ENCODE measurements at places on chromosomes 5 and 9.

GRCh38 chr5:160626322-160626721, 204.7 kb downstream of the PTTG1 start:
- DNase-seq, result no peak

DNA sequence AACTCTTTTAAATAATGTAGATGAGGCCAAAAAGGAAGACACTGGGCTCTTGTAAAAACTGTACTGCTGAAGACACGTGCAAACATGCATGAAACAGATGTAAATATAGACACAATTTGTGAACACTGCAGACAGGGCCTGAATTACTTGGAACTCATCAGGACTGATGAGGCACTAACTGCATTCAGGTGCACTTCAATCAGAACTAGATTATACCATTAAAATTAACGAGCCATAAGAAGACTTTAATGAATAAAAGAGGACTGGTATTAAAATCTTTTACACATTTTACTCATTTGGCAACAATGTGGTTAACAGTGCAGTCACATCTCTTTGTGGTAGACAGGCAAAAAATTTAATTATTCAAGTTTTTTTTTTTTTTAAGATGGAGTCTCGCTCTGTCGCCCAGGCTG, 13.4 kb upstream of the ZCCHC9 start:
- no peak for DNase-seq

GRCh38 chr9:110919050-110919435, 119.2 kb downstream of the LPAR1 start:
- DNase-seq, result no peak

GRCh38 chr9:79687131-79687447, 115.3 kb downstream of the TLE4 start:
- no peak for DNase-seq

DNA sequence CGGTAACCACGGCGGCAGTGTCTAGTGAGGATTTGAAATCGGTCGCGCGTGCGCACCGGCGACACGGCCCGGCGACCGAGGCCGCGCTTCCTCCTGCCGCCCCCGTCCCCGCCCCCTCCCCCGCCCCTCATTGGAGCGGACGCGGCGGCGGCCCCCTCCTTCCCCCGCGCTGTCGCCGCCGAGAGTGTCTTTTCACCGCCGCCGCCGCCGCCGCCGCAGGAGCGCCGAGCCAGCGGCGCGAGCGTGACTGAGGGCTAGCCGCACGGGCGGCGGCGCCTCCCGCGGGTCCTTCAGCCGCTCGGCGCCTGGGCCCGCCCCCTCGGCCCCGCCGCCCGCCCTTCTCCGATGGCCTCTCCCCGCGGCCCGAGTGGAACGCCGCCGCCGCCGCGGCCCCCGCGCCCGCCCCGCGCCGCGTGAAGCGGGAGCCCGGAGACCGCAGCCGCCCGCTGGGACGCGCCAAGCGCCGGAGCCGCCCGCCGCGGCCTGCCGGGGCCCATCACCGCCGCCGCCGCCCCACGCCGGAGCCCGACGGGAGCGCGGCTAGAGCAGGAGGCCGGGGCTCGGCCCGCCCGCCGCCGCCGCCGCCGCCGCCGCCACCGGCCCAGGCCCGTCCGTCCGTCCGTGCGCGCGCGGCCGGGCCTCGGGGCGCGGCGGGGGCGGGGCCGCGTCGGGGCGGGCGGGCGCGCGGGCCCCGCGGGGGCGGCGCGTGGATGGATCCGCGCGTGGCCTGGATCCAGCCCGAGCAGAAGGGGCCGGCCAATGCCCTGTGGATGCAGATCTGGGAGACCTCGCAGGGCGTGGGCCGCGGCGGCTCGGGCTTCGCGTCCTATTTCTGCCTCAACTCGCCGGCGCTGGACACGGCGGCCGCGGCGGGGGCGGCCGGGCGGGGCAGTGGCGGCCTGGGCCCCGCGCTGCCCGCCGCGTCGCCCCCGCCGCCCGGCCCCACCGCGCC, at the start of gene TENT4A:
Gene TENT4A, plus strand, starts transcription at position 159 of the 952 bp plus-strand sequence. Its CDS starts 552 bp downstream, at position 711.
- no peak for DNase-seq

DNA sequence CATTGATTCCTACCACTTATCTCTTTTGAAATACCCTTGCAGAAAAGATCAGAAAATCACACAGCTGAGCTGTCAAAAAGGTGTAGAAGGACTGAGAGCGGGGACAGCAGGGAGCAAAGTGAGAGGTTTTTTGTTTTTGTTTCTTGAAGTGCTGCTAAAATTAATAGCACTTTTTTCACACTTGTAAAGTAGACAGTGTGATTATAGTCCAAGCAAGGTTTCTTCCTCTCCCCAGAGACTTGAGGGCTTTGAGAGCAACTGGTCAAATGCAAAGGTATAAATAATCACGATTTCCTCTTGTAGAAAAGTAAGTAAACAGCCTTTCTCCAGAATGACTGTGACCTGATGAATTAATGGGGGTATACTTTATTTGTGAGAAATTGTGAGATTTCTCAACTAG, 326.9 kb downstream of the ZNF608 start:
- no peak for DNase-seq

GRCh38 chr9:96751815-96752214, 26.1 kb downstream of the ZNF510 start:
- no peak for DNase-seq

DNA sequence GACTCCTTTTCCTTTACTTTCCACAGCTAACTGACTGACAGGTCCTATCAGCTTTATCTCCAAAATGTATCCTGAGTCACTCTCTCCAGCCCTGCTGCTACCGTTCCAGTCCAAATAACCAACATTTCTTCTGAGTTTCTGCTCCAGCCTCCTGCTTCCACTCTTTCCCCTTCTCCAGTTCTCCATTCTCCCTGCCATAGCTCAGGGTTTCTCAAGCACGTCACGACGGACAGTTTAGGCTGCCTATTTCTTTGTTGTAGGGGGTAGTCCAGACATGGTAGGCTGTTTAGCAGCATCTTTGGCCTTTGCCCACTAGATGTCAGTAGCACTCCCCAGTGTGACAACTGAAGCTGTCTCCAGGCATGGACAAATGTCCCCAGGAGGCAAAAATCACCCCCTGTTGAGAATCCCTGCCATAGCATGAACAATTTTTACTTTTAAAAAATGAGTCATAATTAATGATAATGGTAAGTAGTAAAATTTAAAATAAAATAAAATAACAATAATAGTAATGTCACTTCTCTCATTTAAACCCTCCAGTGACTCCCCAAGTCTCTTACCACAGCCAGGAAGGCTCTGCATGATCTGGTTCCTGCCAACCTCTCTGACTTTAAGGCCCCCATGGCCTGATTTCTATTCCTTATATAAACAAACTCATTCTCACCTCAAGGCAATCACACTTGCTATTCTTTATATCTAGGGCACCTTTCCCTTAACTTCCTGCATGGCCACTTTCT, 105.4 kb upstream of the FER start:
- peak; percentile 22 for DNase-seq

- DNase-seq, result no peak
Observed at GRCh38 chr9:120652934-120653333, 61.3 kb downstream of the MEGF9 start.

GRCh38 chr5:106121972-106122605, 1548.6 kb downstream of the EFNA5 start:
- DNase-seq, result no peak

GRCh38 chr9:136316896-136317676, 10.3 kb upstream of the GPSM1 start:
- DNase-seq, result no peak

DNA sequence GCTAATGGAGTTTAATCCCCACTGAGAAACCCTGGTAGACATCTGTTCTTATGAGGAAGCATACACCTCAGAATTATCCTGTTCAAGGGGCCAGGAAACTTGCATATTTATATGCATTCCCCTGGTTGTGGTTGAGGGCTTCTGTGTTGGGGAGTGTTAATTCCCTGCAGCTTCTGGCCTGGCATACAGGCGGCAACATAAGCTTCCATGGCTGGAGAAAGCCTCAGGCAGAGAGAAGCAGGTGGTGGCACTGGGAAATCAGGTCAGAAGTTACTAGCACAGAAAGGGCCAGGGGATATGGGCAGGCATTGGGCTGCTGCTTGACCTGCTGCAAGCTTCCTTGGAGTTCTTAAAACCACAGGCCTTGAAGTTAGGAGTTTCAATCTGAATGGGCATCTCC, 166.1 kb upstream of the SEMA6A start:
- no peak for DNase-seq

DNA sequence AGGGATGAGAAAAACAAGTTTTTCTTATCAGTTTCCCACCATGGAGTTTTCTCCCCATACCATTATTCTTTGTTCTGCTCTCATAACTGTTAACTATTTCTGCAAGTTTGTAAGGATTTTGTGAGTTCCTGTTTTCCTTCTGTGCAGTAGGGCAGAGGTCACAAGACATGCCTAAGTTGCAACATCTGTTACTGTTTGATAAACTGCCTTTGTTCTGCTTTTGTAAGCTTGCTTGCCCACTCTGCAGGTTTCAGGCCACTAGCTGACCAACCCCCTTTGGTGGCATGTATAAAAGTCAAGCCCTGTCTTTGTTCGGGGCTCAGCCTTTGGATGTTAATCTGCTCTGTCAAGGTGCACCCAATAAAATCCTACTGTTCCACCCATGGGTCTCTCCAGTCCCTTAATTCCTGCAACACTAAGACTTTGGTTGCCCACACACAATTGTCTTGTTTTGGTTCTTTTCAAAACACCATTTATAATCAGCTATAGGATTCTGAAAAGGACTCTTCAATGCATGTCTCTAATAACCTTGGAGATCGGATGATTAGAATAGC, 545.4 kb downstream of the CDH9 start:
- DNase-seq, result no peak

DNA sequence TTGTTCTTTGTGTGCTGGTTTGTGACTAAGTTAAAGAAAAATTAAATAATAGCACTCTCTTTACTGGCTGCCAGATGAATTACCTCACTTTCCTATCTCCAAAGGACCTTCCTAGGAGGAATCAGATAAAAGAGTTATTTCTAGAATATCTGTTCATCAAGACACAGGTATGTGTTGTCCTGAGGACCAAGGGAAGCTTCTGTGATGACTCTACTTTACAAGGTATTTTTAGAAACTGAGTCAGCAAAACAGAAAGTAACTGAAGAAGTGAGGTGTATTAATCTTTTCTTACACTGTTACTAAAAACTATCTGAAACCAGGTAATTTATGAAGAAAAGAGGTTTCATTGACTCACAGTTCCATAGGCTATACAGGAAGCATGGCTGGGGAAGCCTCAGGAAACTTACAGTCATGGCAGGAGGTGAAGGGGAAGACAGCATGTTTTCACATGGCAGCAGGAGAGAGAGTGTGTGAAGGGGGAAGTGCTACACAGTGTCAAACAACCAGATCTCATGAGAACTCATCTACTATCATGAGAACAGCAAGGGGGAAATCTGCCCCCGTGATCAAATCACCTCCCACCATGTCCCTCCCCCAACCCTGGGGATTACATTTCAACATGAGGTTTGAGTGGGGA, 189.2 kb upstream of the DMAC1 start:
- no peak for DNase-seq

DNA sequence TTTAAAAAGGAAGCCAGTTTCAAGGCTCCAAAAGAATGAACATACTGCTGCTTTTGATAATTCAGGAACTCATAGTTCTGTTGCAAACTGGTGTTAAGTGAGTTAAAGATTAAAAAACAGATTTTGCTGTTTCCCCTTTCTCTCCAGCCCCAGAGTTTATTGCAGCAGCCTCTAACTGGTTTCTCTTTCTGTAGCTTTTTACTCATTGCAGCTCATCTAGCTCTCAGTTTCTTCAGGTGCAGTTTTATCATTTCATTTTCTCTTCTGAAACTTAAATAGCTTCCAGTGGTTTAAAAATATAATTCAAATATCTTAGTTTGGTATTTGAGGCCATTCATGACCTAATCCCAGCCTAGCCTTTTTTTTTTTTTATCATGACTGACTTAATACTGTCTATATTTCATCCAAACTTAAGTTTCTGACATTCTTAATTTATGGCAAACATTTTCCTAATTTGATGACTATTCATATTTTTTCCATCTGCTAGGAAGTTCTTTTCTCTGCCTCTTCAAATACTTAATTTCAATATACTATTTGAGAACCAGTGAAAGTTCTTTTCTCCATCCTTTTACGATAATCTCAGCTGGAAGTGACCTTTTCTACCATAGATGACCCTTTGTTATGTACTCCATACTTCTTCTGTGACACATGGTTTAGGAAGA, 252.7 kb upstream of the GRIA1 start:
- no peak for DNase-seq

DNA sequence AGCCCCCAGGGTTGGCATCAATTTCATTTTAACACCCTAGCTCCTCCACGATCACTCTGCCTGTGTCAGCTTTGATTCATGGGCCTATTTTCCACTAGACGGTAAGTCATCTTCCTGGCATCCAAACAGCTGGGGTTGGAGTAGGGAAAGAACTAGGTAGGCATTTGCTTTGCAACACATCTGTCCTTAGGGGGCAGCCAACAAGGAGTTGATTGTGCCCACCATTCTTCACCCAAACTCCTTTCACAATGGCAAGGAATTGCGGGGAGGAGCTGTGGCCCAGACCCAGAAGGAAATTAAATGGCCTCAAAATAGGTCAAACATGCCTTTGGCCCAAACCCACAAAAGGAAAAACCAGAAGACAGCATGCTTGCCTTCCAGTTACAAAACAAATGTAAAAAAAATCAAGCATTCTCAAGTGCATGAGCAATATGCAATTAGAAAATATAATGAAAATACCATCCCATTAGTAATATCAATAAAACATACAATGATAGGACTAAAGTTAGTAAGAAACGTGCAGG, 71.8 kb downstream of the NRG2 start:
- no peak for DNase-seq

DNA sequence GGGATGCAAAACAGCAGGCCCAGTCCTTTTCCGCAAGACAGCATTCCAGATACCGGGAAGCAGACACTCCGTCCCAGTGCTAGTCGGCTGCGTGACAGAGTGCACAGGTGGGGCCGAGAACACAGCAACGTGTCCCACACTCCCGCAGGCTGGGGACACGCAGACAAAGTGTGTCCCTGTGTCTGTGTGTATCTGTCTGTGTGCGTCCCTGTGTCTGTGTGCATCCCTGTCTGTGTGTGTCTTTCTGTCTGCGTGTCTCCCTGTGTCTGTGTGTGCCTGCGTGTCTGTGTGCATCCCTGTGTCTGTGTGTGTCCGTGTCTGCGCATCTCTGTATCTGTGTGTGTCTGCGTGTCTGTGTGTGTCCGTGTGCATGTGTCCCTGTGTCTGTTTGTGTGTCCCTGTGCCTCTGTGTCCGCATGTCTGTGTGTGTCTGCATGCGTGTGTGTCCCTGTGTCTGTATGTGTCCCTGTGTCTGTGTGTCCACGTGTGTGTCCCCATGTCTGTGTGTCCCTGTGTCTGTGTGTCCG, 137.0 kb downstream of the MRPL36 start:
- DNase-seq, result no peak

DNA sequence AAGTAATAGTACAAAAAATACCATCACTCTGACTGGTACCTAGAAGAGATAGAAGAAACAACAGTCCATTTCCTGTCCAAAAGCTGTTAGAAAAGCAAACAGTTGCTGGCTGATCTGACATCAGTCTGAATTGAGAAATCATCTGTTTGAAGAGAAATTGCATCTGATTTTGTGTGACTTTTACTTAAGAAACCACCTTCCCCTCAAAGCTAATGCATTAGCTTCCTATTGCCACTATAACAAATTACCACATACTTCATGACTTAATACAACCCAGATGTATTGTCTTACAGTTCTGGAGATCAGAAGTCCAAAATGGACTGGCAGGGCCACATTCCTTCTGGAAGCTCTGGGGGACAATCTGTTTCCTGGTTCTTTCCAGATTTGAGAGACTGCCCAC, 385.9 kb upstream of the TLE4 start:
- DNase-seq, result no peak

- DNase-seq, result no peak
Observed at GRCh38 chr9:35522187-35522586, 32.3 kb downstream of the RUSC2 start.

Data from NCI-H2029 (cell line).